Muscle of back (tissue), 13 donors: ENCODE measurements at places on chromosomes 11 and 22. TPM values are rescaled to one million over a fixed set of nuclear protein-coding genes. Genes with fewer than 3 reads are reported as not detected.

The PGR gene
- not detected for polyA plus RNA-seq

The PLAAT5 gene
- polyA plus RNA-seq, result 5.6 TPM

The SULT4A1 gene
- polyA plus RNA-seq, result 1.4 TPM

The MUC2 gene
- polyA plus RNA-seq, result 0.09 TPM

The ACTN3 gene
- polyA plus RNA-seq, result 84.8 TPM

The SLC25A45 gene
- 5.4 TPM for polyA plus RNA-seq

The DCDC1 gene
- 0.47 TPM for polyA plus RNA-seq

DNA sequence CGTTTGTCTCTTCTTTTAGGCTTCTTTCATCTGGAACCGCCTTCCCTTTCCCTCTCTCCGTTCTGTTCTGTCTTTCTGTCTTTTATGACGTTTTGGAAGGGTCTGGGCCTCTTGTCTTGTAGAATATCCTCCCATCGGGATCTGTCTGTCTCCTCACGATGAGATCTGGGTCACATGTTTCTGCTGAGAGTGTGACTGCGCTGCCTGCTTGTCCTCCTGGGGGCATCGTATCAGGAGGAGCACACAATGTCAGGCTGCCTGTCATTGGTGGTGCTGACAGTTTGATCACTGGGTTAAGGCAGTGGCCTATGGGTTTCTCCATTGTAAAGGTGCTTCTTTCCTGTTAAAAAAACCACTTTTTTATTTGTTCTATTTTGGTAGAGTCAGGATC lies 60.4 kb upstream of the PARVG start:
- no peak for DNase-seq

DNA sequence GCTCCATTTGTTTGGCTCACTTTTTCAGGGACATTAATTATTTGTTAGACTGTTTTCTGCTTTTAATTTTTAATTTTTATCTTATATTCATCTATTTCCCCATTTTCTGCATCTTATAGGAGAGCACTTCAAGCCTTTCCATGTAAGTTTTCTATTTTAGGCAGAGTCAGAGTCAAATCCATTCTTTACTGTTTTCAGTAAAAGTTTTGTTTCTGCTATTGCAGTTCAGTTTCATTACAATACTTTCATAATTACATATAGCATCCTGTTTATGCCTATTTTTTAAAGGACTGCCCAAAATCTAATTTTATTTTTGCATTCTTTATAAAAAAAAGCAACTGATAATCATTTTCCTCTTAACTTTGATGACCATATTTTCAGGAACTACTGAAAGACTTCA lies 3.8 kb upstream of the OR10A5 start:
- DNase-seq, result no peak

DNA sequence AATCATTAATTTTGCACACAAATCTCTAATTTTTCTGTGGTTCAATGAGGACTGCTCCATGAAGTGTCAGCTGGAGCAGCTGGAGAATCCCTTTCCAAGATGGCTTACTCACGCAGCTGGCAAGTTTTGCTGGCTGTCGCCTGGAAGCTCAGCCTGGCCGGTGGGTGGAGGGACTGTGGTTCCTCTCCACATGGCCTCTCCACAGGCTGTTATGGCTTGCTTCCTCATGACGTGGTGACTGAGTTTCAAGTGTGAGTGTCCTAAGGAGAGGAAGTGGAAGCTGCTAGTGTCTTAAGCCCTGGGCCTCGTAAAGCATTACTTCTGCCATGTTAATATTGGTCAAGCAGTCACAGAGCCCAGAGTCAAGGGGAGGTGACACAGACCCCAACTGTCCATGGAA lies 14.0 kb upstream of the NRIP3 start:
- DNase-seq, result peak; percentile 62

DNA sequence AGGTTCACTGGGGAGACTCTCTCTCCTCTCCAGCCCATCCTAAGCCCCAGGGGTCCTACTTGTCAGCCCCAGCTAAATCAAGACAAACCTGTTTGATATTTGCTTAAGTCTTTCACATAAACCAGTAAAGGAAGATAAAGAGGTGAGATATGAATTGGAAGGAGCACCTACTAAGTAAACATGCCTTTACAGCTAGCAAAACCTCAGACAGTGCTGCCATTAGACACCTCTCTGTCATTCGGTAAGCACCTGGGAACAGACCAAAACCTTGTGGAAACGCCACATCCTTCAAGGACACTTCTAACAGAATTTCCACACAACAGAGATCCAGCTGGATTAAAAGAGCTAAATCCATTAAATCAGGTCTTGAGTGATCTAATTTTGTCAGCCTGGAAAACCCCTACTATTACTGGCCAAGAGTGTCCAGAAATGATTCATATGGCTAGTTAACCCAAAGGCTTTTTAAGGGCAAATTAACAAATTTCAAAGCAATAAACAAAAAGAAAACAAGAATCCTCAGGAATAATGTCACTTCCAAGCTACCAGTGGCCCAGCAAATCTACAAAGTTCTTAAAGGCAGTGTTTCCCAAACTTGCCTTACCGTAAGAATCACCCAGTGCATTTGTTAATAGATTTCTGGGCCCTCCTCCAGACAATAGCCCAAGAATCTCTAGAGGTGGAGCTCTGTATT lies 2.4 kb downstream of the VPS37C start:
- no peak for DNase-seq

DNA sequence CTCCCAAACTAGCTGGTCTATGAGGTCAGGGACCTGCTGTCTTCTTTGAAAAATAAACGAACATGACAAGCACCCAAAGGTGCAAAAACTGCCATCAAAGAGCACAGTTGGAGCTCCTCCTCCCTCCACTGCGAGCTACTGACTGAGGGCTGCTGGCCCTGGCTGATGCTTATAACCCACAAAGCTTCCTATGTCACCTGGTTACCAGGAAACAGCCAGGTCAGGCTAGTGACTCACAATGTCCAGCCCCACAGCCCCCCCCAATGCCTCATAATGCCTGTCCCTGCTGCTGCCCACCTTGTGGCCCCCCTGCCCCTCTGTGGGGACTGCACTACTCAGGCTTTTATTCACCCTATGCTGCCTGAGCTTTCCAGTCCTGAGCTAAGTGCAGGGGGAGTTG lies at the start of gene DRICH1:
DRICH1 (minus strand) TSS at position 144 of the 400 bp plus-strand sequence. CDS start 298 bp downstream, outside the sequence.
- no peak for DNase-seq

DNA sequence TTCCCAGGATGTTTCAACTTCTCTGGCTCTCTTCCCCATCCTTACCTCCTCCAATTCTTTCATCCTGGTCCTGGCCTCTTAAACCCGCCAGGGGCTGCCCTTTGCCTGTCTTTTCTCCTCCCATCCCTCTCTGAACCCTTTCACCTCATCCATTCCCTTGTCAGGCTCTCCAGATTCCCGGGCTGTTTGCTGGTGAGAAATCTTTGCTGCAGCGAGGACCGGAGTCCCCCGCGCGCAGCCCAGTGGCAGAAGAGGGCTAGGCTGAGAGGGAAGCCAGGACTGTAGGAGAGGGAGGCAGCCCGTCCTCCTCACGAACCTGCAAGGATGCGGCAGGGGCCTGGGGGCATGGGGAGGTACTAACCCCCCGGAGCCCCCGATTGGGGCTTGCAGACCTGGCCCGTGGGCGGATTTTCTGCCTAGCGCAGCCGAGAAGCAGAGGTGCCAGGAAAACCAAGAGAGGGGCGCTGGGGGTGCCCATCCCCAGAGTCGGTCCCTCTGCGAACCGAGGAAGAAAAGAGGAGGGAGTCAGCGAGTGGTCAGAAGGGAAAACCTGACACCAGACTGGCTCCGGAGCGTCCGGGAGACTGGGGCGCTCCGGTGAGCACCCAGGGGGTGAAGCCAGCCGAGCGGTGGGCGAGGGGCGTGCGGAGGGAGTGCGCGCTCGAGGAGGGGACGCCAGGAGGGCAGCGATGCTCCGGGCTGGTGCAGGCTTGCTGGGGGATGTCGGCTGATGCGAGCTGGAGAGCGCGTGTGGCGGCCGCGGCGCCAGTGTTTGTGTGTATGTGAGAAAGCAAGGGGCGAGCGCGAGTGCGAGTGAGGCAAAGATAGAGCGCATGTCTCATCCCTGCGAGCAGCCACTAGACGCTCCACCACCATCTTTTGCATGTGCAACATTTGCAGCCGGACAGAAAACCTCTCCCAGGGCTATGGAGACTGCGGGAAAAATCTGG lies at the start of gene GRIA4:
GRIA4 (plus strand) TSS at position 242 of the 950 bp plus-strand sequence. CDS start 925 bp downstream, outside the sequence.
- peak; percentile 81 for DNase-seq

DNA sequence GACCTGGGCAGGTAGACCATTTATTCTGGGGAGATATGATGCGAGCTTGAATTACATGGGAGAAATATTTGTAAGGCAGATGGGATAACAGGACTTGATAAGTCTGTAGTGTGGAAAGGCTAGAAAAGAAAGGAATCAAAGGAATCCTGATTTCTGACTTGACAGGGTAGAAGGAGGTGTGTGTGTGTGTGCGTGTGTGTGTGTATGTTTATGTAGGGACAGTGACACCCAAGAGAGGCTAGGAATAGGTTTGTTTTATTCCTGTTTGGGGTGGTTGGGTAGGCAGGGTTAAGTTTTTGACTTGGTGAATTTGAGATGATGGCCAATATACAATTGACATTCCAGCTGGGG lies 390 bp upstream of the HTATIP2 start:
- no peak for DNase-seq

GRCh38 chr11:27694992-27695391 lies 5.3 kb downstream of the BDNF start:
- DNase-seq, result no peak

GRCh38 chr11:95147364-95147905 lies 57.8 kb downstream of the ENDOD1 start:
- peak; percentile 53 for DNase-seq

GRCh38 chr11:116602637-116602942 lies 170.2 kb downstream of the BUD13 start:
- no peak for DNase-seq

DNA sequence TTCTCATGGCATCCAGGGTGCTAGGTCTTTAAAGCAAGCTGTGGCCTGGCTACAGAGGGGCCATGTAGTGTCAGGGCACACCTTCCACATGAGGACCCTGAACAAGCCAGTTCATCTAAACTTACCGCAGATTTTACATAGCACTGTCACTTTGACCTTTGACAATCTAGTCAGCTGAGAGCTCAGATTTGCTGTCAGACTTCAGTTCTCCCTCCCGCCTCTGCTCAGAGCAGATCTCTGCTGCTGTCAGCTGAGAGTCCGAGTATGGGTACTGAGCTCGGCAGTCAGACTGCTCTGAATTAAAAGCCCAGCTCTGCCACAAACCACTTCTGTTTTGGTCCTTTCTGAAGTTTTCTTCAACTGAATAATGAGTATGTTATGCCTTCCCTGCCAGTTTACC lies 507.1 kb downstream of the SOX6 start:
- DNase-seq, result no peak

GRCh38 chr22:24054356-24054755 lies 43.3 kb downstream of the CABIN1 start:
- DNase-seq, result no peak

- peak; percentile 73 for DNase-seq
Measured at GRCh38 chr11:61908730-61909316, 8.5 kb downstream of the RAB3IL1 start.

DNA sequence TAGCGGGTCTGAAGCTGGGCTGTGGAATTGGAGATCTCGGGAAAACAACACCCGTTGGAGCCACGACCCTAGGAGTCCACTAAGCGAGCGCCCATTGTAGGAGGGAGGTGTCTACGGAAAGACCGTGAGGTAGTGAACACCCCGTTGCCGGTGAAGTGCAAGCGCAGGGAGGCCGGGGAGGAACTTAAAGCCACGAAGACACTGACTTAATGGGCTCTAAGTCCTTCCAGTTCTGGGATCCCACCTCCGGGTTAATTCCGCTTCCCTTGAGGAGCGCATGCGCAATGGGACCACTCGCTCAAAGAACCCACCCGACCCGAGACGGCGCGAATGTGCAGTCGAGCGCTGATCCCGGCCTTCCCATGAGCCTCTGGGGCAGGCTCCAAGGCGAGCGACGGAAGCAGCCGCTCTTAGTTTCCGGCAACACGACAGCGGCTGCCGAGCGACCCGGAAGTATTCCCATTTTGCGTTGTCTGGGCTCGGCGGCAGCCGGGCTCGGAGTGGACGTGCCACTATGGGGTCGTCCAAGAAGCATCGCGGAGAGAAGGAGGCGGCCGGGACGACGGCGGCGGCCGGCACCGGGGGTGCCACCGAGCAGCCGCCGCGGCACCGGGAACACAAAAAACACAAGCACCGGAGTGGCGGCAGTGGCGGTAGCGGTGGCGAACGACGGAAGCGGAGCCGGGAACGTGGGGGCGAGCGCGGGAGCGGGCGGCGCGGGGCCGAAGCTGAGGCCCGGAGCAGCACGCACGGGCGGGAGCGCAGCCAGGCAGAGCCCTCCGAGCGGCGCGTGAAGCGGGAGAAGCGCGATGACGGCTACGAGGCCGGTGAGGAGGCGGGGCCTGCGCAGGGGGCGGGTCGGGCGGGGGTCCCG lies at the start of gene SART1:
SART1 (plus strand) TSS at position 468 of the 874 bp plus-strand sequence; CDS start at position 515, 47 bp downstream.
- DNase-seq, result peak; percentile 98

DNA sequence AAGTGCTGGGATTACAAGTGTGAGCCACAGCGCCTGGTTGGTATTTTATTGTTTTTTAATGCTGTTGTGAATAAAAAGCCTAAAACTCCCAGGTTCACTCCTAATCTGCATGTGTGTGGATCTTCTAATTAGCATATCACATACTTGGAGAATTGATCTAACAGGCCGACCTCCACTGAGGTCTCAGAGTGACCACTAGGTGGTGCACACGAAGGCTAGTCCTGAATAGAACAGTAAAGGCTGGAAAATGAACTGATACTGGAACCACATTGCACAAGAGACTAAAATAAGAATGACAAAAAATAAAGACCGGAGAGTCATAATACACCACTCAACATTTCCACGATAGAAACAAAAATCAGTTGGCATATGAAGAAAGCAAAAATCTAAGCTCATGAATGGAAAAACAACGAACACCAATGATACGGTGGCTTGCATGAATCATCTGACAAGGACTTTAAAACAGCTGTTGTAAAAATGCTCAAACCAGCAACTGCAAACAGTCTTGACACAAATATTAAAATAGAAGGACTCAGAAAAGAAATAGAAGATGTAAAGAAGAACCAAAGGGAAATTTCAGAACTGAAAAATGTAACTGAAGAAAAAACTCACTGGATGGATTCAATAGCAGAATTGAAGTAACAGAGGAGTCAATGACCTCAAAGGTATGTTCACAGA lies 19.2 kb downstream of the PIM3 start:
- DNase-seq, result no peak

GRCh38 chr11:126098204-126098769 lies 35.6 kb upstream of the CDON start:
- DNase-seq, result no peak
